ENCODE measurements at places on chromosomes 4 and X.

GRCh38 chr4:118087366-118087765 lies 53.1 kb downstream of the NDST3 start:
- no peak for DNase-seq

DNA sequence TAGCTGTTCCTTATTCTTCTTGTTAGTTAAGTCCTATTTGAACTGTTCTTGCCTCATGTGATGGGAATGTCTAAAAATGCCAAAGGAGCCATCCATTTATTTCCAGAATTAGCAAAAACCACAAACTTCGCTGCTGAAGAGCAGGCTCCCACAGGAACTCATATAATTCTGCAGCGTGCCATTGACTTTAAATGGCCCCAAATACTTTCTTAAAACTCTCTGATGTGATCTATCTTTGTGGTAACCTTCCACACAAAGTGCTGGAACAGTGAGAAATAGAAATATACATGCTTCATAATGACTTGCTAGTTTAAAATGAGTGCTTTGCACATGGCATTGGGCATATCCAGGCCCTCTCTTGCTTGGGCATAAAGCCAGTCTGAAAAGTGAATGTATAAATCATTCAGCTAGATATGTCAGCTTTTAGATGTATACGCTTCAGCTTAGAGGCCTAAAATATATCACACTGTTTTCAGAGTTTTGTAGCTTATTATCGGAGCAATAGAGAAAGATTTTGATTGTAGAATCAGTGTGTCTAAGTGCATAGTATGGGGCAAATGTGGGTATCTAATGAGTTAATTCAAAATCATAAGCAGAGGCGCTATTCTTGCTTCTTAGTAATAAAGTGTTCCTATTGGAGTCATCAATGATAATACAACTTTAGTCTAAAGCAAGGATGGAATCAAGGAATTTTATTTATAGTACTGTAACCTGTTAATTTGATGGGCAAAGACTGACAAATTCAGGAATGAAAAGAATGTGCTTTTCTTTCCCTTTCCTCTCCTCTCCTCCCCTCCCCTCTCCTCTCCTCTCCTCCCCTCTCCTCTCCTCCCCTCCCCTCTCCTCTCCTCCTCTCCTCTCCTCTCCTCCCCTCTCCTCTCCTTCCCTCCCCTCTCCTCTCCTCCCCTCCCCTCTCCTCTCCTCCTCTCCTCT lies 392.2 kb upstream of the ZFP42 start:
- no peak for DNase-seq

- no peak for DNase-seq
Observed at GRCh38 chr4:176789955-176790354, 2.8 kb downstream of the VEGFC start.

DNA sequence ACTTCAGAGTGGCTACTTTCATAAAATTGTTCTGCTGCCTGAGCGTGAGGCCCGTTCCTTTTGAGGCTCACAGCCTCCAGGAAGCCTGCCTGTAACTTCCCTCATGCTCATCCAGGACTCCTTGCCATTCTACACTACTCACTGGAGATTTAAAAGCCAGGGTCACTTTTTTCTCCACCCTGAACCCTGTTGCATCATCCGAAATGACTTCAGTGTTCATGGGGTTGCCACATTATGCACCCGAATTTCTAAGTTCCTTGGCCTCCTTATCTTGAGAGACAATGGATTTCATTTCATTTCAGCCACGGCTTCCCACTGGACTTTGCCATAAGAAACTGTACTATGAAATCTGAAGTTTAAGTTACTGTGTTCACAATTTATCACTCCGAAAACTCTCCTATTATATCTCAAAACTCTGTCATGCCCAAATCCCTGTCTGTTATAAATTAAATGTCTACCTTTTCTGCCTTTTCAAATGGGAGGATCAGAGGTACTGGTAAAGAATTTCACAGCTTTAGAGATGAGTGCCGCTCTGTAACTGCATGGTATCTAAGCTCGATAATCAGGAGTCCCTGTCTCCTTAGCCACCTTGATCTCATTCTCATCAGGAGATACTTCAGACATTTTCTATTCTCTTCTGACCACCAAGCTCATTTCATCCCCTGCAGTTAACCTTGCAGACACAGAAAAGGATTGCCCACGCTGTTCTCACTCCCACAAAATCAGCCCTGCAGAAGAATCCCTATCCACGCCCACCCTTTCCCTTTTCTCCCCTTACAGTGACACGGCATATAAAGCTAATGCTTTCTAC lies 59.9 kb downstream of the TRIML1 start:
- no peak for DNase-seq

DNA sequence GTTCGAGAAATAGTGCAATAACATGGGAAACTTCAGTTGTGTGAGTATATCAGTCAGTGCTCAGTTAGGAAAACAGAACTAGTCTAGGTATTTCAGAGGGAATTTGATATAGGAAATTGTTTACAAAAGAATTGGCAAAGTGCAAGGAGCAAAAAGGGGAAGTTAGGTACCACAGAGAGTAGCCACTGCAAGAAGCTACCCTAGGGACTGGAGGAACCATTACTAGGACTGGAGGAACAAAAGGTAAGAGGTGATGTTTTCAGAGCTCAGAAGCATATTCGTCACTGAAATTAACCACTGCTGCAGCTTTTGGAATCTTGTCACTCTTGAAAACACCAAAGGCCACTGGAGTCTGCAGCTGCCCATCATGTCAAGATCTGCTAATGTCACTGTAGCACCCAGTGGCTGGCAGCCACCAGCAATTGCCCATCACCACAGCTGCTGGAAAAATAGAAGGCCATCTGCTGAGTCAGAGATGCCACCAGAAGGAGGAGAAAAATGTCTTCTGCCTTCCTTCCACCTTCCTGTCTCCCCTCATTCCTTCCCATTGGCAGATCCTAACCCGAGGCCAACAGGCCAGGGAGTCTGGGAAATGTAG lies 160.6 kb upstream of the RPS6KA3 start:
- no peak for DNase-seq

All from ascending aorta (tissue), 2 donors.